ENCODE measurements at places on chromosomes 12 and 14.

- no peak for DNase-seq
These were observed 129.2 kb downstream of the PAWR start for GRCh38 chr12:79561401-79562132.

DNA sequence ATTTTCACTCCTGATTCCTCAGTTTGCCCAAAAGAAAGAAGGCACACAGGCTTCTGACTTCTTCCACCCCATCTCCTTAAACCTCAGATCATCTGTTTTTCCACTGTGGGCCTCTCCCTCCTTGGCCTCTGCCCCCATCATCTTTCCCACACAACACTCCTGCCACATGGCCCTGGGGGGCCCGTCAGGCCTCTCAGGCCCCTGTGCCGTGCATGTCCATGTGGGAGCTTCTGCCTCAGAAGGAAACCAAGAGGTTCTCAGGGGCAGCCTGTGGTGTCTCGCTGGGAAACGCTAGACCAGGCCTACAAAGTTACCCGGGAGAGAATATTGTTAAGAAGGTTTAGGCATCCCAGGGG lies 8.0 kb downstream of the KLHL33 start:
- no peak for DNase-seq

DNA sequence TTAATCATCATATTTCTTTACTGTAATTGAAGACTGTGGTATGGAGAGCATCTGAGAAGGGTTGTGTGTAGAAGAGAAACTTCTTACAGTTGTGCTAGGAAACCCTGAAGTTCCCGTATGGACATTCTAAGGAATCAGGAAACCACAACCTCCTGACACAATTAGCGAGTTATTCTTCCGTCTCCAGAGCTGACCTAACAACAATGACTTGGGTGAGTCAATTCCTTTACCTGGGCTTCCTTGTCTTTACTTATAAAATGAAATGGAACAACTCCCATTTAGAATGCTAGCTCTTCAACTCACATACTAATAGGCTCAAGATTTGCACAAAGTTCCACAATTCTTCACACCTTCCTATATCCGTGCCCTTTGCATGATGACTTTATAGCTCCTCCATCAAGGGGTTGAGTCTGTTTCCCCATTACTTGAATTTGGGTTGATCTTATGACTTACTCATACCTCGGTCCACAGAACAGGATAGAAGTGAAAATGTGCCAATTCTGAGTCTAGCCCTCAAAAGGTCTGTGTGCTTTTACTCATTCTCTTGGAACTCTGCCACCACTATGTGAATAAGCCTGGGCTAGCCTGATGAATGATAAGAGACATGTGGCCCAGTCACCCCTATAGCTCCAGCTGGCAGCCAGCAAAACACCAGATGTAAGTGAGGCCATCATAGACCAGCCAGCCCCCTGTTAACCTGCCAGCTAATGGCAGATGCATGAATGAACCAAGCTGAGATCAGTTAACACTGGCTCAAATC lies 459.4 kb downstream of the ETNK1 start:
- DNase-seq, result no peak

DNA sequence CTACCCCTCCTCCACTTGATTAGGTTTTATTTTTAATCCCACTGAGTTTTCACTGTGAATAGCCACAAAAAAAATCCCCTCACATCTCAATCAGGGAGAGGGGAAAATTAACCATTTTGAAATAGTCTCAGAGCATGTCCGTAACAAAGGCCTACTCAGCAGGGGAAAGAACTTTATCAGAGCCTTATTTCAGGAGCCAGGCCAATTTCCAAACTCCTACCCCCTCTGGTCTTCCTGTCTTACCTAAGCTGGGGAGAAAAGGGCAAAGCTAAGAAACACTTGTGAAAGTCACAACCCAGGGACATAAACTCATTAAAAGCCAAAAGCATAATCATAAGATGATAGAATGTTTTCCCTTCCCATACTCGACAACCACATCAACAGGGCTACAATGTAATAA lies 260.3 kb upstream of the DIO3 start:
- no peak for DNase-seq

- DNase-seq, result no peak
These were observed 17.9 kb downstream of the CPM start for GRCh38 chr12:68915055-68915454.

DNA sequence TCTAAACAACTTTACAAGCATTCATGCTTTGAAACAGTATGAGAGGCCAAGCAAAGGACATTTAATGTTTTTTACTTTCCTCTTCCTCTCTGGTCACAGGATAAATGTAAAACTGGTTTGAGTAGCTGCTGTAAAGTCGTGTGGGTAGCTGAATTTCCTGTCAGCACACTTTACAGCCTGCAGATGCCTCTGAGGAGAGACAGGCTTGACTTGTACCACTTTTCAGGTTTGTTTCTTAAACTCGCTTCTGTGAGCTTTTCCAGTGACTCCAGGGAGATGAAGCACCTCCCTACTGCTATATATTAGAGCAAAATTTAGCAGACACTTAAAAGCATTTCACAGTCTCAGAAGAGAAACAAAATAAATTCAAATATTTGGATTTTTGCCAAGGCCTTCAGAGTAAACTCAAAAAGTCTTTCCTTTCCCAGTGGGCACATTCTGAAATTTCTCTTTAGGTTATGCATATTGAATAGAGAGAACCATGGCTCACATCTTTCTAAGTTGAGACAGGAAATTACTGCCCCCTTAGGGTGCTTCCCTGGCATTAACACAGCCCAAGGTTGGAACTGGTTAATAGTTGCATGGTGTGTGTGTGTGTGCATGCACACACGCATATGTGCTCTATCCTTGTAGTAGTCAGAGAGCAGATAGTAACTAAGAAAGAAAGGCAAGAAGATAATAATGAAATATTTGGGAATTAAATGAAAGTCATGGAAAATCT lies 557.3 kb upstream of the MIS18BP1 start:
- no peak for DNase-seq

GRCh38 chr12:104877103-104877705 lies 80.9 kb downstream of the SLC41A2 start:
- DNase-seq, result no peak

GRCh38 chr12:32902287-32902997 lies 5.9 kb upstream of the PKP2 start:
- no peak for DNase-seq

DNA sequence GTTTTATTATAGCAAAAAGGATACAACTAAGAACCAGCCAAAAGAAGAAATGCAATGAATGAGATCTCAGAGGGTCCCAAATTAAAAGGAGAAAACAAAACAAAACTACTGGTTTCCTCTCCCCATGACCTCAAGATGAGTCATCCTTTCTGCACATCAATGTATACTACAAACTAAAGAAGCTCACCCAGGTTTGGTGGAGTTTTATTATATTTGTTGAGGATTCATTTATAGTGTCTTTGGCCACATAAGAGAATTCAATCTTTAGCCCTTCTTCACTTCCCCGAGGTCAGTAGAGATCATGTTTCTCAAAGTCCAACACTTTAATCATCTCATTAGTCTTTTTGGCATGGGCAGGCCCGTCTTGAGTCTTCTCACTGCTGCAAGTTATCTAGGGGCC lies 210.6 kb downstream of the SLC6A15 start:
- no peak for DNase-seq

GRCh38 chr12:109302358-109302757 lies 6.7 kb downstream of the FOXN4 start:
- no peak for DNase-seq

- DNase-seq, result no peak
These were observed 17.9 kb upstream of the PLEKHG6 start for GRCh38 chr12:6292606-6293005.

- no peak for DNase-seq
These were observed 270.1 kb downstream of the ADGRD1 start for GRCh38 chr12:131223791-131224225.

DNA sequence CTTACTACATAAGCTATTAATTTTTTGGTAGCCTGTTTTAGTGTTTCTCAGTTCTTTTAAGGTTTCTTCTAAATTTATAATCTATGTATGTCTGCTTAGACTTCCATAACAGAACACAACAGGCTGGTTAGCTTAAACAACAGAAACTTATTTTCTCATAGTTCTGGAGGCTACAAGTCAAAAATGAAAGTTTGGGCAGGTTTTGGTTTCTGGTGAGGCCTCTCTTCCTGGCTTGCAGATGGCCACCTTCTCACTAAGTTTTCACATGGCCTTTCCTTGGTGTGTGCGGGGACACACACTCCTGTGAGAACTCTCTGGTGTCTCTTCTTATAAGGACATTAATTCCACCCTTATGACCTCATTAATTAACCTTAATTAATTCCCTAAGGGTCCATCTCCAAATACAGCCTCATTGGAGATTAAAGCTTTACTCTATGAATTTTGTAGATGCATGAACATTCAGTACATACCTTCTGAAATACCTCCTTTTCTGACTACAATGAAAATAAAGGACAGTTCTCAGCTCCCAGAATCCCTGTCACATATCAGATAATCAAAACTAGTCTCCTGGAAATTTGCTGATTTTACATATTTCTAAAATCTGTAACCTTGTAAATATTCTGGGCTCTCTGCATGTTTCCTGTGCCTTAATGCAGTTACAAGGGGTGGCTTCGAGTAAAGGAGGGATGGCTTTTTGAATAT lies 23.2 kb upstream of the BMAL2 start:
- DNase-seq, result no peak

GRCh38 chr12:29672580-29672979 lies 111.2 kb downstream of the TMTC1 start:
- no peak for DNase-seq

DNA sequence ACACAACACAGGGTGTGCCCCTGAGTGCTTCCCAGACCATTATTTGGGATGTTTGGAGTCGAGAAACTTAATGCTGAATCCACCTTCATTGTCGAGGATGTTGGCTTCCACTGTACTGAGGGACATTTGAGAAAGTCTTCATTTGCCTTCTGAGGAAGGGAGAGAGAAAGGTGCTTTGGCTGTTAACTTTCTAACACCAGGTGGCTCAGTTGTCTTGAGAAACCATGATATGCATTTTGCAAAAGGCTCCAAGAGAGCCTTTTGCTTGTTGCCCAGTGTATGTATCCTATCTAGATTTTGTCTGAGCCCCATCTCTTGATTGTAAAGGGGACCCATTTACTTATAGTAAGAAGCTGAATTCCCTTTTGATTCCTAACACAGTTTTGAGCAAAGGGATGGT lies 28.6 kb upstream of the NRXN3 start:
- DNase-seq, result no peak

DNA sequence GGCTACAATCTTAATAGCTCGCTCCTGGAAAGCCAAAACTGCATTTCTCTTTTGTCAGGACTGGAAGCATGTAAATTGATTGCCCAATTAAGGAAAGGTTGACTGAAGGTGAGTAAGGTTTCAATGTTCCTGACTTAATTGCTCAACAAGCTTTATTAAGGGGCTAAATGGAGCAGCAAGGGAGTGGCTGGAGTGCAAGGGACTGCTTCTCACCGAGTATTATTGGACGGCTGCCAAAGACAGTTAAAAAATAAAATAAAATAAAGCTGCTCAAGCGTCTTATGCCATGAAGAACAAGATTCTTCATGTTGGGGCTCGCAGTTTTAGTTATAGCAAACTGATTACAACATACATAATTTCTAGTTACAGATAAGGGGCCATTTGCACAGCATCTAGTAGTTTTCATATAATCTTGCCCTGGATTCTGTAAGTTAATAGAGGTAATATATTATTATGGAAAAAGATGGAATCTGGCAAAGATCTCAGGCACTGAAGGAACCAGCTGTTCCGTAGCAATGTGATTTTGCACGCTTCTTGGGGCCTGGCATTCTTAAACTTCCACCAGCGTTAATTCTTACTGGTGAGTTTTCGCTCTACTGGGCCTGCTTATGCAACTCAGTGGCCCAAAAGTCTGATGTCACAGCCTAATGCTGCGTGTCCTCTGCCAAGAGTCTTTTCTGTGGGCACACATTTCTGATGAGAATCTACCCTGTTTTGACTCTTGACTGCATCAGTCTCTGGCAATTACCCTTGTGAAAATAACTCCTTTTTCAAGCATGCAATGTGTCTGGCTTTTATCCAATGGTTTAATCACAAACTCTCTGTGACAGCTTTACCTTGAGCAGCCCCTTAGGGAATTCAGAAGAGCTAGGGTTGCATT lies 108.5 kb downstream of the SLC38A1 start:
- no peak for DNase-seq

DNA sequence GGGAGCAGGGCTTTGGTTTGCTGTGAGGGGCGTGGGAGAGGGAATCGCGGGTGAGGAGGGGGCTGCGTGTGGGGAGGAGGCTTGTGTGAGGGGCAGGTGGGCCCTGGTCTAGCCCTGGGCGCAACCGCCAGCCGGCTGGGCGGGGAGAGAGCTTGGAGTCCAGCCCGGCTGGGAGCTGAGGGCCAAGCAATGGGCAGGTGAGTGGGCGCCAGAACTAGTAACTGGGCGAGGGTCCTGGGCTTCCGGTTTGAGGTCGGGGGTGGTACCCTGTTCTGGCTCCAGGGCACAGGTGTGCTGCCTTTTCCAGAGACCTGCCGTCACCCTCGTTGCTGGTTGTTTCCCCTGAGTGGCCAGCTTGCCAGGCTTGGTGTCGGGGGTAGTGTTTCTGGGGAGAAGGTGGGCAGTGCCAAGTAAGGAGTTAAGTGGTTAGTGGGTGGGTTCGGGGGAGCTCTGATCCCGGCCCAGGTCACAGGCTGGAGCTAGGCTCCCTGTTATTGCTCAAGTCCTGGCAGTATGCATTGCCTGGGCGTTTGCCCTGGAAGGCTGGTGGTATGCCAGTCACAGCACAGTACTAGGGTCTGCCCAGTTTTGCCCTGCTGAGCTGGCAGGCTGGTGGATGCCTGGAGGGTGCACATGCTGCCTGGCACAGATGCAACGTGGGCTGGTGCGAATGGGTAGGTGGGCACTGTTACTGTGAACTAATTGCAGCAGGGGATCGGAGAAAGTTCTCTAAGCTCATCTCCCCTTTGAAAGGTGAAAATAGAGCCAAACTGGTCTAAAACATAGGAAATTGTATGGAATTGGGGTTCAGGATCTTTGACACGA lies 683 bp downstream of the CIPC start:
- DNase-seq, result no peak

GRCh38 chr12:121802485-121802842 lies 1.3 kb upstream of the SETD1B start:
- no peak for DNase-seq

GRCh38 chr14:104442107-104442551 lies 137.4 kb upstream of the C14orf180 start:
- DNase-seq, result no peak

- DNase-seq, result no peak
These were observed 258.6 kb upstream of the TMPO start for GRCh38 chr12:98256830-98257229.

GRCh38 chr14:95150910-95151309 lies 6.4 kb downstream of the DICER1 start:
- no peak for DNase-seq

GRCh38 chr12:98224584-98225221 lies 290.7 kb upstream of the TMPO start:
- DNase-seq, result no peak

DNA sequence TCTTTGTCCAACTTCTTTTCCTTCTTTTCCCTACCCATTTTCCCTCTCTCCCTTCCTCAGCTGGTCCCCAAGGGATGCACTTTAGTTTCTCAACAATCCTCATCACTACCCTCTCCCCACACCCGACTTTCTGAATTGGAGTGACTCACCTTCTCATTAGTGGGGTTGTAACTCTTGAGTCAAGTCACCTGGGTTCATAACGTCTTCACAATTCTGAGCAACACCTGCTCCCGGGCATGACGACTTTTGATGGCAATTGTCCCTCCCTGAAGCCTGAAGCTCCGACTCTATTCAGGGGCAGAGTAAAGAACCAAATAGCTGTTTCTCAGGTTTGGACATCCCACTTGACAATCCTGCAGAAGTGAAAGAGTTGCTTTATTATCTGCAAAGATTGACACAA lies 82.7 kb upstream of the OTX2 start:
- no peak for DNase-seq

- peak; percentile 6 for DNase-seq
These were observed 29.0 kb downstream of the SLC2A3 start for GRCh38 chr12:7907009-7907408.

Data from neuronal stem cell (in vitro differentiated cells).